ENCODE measurements at places on chromosomes 3 and 15.

GRCh38 chr15:60859996-60860494 lies 369.1 kb downstream of the RORA start:
- no peak for DNase-seq

- DNase-seq, result no peak
These were observed 581 bp downstream of the IP6K1 start for GRCh38 chr3:49785565-49786356.

DNA sequence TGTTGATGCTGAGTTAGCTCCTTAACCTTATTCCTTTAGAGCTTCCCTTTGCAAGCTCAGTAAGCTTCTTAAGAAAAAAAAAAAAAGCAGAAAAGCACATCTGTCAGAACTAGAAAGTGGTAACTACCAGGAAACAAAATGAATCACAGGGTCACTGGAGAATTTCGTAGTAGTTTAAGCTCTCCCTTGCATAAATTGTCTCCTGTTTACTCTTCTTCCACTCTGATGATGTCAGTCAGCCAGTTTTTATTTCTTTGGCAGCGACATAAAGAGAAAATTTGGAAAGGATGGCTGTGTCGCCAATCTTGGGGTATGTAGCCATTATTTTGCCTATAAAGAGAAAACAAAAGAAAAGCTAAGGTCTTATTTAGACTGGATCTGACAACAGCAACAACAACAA lies 3.2 kb upstream of the GABRR3 start:
- no peak for DNase-seq

- DNase-seq, result no peak
These were observed 727.8 kb downstream of the GBE1 start for GRCh38 chr3:81033684-81034083.

- DNase-seq, result no peak
These were observed 22.6 kb upstream of the TNFAIP8L3 start for GRCh38 chr15:51117270-51117669.

GRCh38 chr3:110375751-110376518 lies 695.7 kb upstream of the NECTIN3 start:
- no peak for DNase-seq

DNA sequence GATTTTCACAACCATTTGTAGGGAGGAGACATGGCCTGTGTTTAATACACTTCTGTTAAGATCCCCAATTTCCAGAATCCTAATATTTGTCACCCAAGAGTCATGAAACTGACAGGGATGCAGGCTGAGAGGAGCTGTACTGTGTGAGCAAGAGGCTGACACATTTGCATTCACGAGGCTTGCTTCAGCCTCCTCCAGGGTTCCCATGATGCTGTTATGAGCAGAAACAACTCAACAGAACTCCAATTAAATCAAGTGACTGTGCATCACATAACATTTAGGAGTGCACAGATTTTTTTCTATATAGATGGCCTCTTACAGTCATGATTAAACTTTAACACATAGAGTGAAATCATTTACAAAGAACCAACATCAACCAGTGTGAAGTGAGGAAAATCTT lies 292.3 kb upstream of the STT3B start:
- DNase-seq, result no peak

DNA sequence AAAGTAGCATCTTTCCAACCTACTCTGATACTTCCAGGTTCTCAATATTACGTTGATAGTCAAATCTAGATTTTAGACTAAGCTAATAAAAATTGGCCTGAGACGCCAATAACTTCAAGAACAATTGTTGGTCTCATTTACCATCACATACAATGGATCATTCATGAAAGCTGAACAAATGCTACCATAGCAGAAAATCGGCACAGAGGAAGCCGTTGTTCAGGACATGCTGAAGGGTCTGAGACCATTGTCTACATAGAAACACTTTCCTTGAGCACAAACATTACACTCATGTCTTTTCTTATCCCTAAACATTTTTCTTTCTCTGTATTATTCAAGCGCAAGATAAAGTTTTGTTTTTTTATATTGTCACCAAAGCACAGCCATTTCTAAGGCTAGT lies 37.2 kb upstream of the FHIT start:
- DNase-seq, result no peak

GRCh38 chr3:99506-99905 lies 97.1 kb upstream of the CHL1 start:
- no peak for DNase-seq

- no peak for DNase-seq
These were observed 6.5 kb upstream of the VPS8 start for GRCh38 chr3:184805351-184806038.

DNA sequence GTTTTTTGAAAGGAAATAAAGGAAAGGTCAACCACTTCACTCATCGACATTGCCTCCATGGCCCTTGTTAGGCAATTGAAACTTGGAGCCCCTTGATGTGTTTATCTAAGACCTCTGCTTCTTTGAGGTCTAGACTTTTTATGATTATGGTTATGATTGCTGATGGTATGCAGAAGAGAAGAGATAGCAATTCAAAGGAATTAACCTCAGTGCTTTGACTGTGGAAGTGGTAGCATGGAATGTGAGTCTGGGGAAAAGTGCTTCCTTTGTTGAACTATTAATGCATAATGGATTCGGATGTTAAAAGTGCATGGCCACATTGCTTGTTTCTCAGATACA lies 46.1 kb downstream of the FNDC3B start:
- no peak for DNase-seq

- DNase-seq, result no peak
These were observed 124.4 kb downstream of the HCN4 start for GRCh38 chr15:73244333-73244732.

GRCh38 chr3:95048564-95048963 lies 985.7 kb downstream of the NSUN3 start:
- no peak for DNase-seq

DNA sequence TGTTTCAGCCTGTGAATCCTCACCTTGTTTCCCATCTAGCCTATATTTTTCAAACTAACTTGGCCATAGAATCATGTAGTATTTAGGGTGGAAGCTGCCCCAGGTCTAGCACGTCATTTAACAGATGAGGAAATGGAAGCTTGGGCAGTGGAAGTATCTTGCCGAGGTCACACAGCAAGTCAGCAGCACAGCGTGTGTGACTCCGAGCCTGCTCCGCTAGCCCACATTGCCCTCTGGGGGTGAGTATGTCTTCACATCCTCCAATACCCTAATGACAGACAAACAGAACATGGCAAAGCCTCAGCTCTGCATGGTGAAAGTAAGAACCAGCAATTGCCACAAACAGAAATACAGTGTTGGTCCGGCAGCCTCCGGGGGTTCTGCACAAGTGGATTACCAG lies 2.2 kb upstream of the CCR5 start:
- peak; percentile 30 for DNase-seq

DNA sequence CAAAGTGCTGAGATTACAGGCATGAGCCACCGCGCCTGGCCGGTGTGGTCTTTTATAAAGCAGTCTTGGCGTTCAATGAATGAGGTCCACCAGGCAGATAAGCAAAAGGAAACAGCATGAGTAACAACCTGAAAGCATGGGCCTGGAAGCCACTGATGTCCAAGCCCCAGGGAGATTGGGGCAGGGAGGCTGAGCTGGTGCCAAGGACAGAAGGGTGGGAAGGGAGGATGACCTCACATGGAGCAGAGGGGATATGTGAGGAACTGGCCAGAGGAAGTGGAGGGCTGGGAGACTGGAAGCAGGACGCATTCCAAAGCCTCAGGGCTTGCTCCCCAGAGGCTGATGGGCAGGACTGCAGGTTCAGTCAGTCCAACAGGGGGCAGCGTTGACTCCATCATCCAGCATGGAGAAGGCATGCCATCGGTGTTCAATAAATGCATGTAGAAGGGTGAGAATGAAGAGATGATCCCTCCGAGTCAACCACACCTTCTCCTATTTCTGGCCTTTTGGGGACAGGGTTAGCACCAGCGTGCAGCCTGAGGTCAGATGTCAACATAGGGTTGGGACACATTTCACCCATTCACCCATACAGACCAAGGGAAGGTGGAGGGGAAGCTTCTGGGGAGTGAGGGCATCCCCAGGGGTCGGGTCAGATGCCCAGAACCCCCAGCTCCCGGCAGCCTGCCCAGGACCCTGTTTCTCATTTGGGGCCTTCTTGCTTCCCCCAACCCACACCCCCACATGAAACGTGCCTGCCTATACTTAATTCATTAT lies 14.8 kb downstream of the MYL3 start:
- DNase-seq, result no peak

- DNase-seq, result no peak
These were observed 198.7 kb downstream of the AKAP13 start for GRCh38 chr15:85578941-85579701.

DNA sequence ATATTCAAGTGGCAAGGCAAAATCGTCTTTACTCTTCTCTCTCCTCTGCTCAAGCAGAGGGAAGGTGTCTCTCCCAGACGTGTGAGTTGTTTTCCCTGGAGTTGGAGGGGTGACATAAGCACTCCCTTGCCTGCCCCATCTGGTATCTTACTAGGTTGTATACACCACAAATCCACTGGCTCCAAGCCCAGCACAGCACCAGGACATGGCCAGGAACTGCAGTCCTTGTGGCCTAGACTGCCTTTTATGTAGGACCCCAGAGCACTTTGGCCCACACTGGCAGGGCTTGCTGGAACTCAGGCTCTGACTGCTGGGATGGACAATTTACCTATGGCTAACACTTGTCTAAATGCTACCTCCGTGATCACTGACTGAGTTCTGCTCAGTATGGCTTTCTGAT lies 34.0 kb downstream of the DZIP3 start:
- DNase-seq, result no peak

GRCh38 chr3:171113716-171114115 lies 87.2 kb upstream of the SLC2A2 start:
- no peak for DNase-seq

- no peak for DNase-seq
These were observed 63.3 kb downstream of the IQSEC1 start for GRCh38 chr3:13009946-13010315.

DNA sequence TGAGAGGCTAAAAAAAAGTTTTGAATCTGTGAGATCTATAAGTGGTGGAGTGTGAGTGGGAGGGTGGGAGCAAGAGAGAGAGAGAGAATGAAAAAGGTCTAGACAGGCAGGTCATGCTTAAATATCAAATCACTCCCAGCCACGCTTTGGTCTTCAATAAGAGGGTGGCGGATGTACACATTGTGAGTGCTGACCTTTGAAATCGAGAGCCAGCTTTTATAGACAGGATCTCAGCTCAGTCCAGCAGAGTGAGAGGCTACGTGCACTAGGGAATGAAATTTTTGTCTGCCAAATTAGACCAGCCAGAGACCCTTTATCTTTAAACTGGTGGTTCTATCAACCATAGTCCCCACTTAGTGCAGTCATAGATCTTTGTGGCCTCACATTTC lies 342.3 kb upstream of the PROK2 start:
- no peak for DNase-seq

- DNase-seq, result no peak
These were observed 187.3 kb downstream of the KCNAB1 start for GRCh38 chr3:156307704-156308103.

DNA sequence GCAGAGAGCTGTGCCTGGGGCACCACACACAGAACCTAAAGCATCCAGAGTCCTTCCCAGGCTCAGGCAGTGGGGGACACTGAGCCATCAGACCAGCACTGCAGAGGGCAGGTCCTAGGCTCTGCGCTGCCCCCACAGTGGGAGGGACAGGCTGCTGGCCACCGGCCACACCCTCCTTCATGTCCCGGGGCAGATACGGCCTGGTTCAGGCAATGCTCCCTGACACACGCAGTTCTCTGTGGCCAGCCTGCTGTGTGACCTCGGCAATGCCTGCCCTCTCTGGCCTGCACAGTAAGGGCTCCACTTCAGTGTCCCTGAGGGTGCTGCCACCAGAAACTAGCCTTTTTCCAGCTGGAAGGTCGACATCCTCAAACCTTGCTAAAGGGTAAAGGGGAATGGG lies 12.4 kb downstream of the LINGO1 start:
- DNase-seq, result no peak

- no peak for DNase-seq
These were observed 56.9 kb downstream of the ABTB1 start for GRCh38 chr3:127729556-127730056.

DNA sequence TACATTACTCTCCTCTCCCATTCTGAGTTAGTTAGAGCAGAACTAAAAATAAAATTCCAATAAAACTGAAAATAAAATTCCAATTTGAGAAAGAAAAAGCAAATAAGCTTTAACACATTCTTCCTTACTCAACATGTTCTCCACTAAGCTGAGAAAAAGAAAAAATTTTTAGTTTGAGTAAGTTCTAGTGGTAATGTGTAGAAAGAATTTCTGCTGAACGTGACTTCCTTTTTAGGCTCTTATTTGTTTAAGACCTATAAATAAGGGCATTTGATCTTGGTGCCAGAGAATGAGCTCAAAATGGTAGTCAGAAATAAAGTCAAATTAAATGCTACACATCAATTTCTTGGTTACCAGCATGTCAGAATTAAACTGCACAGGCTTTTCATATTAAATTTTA lies 57.6 kb upstream of the ABHD10 start:
- DNase-seq, result no peak

GRCh38 chr3:16551342-16551976 lies 38.0 kb upstream of the RFTN1 start:
- DNase-seq, result no peak

DNA sequence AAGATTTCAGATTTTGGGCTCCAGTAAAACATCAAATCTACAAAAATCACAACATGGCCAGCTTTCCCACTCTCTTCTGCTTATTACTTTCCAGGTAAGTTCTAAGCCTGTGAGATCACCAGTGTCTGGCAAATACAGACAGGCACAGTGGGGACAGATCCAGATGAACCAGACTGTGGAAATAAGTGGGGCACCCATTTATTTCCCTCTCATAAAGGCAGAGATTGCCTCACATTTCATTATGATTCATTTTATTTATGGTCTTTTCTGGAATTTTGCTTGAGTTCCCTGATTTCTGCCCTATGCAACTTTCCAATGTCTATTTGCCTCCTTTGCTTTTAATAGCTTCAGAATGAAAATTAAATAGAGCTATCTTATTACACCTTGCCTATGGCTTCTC lies 66.8 kb downstream of the GREM1 start:
- no peak for DNase-seq

DNA sequence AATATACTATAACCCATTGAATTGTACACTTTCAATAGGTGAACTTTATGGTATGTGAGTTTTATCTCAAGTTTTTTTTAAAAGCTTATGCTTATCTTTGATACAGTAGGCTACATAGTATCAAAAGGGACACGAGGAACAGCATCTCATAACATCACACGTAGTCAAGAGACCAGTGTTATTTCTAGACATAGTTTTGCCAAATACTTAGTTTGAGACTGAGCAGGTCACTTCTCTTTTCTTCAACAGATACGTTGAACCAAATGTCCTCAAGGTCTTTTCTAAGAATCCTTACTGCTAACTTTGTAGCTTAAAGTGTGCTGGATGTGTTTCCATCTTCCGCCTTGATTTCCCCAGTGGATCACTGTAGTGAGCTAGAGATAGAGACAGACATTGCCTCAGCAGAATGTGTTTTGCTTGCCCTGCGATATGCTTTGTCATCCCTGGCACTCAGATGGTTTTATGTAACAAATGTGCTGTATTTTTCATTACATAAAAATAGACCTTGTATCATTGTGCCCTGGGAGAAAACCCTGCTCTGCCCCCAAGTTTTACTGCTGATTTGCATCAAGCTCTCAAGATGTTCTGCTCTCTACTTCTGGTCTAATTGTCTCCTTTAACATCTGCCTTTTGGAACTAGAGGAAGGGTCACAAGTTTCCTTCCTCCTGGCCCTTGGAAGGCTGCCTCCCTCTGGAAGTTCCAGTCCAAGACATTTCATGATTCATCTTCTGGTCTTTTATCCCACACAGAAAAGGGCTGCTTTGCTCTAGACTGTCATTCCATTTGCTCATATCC lies 426.4 kb upstream of the RGMA start:
- no peak for DNase-seq

- DNase-seq, result no peak
These were observed 40.5 kb downstream of the FEZF2 start for GRCh38 chr3:62332835-62333244.

GRCh38 chr3:126706631-126707030 lies 2.6 kb downstream of the CHCHD6 start:
- no peak for DNase-seq

Data from stimulated activated CD8-positive, alpha-beta memory T cell treated with anti-CD3 and anti-CD28 coated beads, Interleukin-4, amount 100 ng/mL, for 1 hour (primary cell).